T-helper 17 cell (primary cell): ENCODE measurements at places on chromosomes 7 and 10. TPM values are rescaled to one million over a fixed set of nuclear protein-coding genes. Genes with fewer than 3 reads are reported as not detected.

DNA sequence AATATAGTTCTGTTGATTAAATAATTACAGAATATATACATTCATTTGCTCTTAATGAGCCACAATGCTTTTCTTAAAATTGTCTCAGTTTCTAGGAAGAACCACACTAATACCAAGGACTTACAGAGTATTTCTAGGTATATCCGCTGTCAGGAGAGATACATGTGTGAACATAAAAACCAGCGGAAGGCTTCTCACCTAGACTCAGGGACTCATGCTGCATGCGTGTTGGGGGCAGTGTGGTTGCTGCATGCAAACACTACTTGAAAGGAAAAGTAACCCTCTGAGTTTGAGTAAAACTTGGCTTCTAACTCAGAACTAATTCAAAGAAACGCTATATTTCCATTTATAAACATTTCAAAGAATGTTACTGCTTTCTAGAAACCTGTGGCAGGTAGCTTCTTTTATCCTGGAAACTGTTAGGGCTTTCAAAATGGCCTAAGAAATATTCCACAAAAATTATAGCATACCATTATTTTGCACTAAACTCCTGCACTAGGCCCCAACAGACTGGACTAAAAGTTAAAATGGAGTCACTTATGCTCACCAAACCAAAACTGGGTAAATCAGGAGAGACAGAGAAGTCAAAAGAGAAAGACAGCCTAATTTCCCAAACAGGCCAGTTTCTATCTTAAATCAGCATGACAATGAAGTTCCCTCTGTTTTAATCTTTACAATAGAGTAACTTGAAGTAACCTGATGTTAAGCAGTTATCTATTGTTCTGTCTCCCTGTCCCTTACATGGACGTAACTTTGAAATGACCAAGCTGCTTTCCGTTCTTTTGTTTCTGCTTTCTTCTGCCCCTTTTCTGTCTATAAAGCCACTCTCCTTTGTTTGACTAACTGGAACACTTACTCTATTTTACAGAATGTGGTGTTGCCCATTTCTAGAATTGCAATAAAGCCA is 95.2 kb upstream of the FAM133B start:
- H3K4me1 ChIP-seq, result peaks cover 61% of the 10 kb centered on the region
- no peaks in the 10 kb centered on the region for H3K27me3 ChIP-seq
- peak overlapping the region; percentile 80 for H3K27ac ChIP-seq
- DNase-seq, result no peak
- H3K36me3 ChIP-seq, result no peaks in the 10 kb centered on the region

DNA sequence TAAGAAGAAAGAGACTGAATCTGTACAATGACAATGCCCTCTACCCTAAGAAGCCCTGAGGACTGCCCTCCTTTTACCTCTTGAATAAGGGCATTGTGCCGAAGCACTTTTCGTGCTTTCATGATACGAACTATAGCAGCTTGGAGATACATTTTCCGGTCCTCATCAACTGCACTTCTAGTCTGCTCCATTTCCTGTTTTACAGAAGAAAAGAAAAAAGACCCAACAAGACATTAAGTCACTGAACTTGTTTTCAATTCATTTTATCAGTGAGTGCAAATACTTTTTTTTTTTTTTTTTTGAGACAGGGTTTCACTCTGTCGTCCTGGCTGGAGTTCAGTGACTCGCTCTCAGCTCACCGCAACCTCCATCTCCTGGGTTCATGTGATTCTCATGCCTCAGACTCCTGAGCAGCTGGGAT is 78.4 kb downstream of the CUL2 start:
- peak overlapping the region; percentile 41 for H3K27ac ChIP-seq
- no peak for DNase-seq
- H3K27me3 ChIP-seq, result no peaks in the 10 kb centered on the region

Gene NUTM2D
- total RNA-seq, result 2.3 TPM

- H3K4me3 ChIP-seq, result no peak overlapping the region
- H3K36me3 ChIP-seq, result no peaks in the 10 kb centered on the region
- DNase-seq, result no peak
- H3K4me1 ChIP-seq, result no peaks in the 10 kb centered on the region
- no peaks in the 10 kb centered on the region for H3K27me3 ChIP-seq
- no peak overlapping the region for H3K27ac ChIP-seq
Observed at GRCh38 chr7:25512061-25512687, 283.9 kb upstream of the NPVF start.

DNA sequence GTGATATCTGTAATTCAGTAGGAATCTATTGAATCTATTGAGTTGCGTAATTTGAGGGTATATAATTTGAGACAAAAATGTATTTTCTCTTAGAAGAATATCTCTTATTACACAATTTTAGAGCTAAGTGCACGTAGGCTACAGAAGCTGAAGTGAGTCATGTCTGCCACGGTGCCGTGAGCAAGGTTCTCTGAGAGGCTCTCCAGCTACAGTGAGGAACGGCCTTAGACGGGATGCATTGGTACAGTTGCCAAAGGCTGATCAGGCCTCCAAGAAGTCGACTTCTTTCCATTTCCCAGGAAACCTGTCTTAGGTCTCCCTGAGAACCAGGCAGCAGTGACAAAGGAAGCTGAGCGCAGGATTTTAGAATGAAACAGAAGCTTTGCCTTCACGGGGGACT is 28.6 kb downstream of the TCERG1L start:
- H3K27ac ChIP-seq, result no peak overlapping the region
- no peak overlapping the region for H3K4me3 ChIP-seq
- no peaks in the 10 kb centered on the region for H3K27me3 ChIP-seq

DNA sequence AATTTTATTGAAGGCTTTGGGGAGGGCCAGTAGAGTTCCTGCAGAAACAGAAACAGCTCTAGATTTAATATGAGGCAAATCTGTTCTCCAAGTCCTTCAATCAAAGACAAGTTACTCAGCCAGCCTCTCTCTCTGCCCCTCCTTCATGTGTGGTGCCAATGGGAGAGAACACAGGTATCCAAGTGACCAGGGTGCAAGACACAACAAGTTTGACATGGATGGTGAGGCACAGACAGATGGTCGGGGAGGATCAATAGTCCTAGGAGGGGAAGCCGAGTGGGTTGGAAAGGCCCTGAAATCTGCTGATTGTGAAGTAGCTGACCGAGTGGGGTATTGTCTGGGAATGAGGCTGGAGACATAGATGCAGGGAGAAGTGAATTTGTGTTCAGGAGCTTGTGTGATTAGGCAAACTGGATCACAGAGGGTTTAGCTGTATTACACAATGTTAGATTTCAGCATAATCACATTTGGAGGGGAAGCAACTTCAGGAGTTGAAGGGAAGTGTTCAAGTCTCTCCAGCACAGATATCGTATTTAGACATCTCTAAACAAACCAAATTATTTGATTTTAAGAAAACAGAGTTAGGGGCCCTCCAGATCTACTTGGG is 1.5 kb downstream of the GIMAP1 start:
- peaks cover 54% of the 10 kb centered on the region for H3K4me1 ChIP-seq
- H3K36me3 ChIP-seq, result peaks cover 21% of the 10 kb centered on the region
- peak overlapping the region; percentile 97 for H3K27ac ChIP-seq
- H3K27me3 ChIP-seq, result no peaks in the 10 kb centered on the region
- H3K4me3 ChIP-seq, result peak overlapping the region; percentile 97
